EH (cell line): ENCODE measurements at places on chromosomes 2 and 18.

GRCh38 chr18:71678144-71678543 lies 866.0 kb downstream of the CBLN2 start:
- DNase-seq = no peak

- DNase-seq = no peak
Measured at GRCh38 chr18:63292831-63293683, 26.5 kb downstream of the BCL2 start.

DNA sequence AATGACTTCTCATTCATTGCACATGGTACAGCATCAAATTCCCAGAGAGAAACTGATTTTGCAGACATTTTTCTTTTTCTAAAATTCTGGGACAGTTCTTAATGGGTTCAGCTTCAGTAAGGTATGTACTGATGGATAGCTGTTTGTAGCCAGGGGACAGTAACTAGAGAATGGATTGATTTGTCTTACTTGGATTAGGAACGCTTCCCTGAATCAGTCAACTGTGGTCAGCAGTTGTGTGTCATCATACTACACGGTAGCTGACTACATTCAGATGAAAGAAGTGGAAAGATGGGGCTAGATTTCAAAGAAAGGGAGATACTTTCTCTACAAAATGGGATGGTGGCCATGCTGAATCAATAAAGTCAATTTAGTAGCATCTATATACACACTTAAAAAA lies 431.4 kb downstream of the GRB14 start:
- DNase-seq = no peak

DNA sequence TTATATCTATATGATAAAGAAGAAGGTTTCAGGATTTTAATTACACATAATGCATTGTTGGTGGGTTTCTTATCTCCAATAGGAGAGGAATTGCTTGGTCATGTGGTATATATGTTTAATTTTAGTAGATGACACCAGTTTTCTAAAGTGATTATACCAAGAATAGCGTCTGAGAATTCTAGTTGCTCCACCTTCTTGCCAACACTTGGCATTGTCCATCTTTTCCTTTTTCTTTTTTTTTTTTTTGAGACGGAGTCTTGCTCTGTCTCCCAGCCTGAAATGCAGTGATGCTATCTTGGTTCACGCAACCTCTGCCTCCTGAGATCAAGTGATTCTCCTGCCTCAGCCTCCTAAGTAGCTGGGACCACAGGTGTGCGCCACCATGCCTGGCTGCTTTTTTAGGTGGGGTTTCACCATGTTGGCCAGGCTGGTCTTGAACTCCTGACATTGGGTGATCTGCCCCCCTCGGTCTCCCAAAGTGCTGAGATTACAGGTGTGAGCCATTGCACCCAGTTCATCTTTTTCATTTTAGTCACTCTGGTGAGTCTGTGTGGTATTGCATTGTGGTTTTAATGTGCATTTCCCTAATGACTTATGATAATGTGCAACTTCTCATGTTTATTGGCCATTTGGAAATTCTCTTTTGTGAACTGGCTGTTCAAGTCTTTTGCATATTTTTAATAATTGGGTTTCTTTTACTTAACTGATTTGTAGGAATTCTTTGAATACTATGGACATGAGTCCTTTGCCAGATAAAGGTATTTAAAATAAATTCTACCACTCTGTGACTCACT lies 37.3 kb upstream of the ZNF512 start:
- peak; percentile 76 for DNase-seq

DNA sequence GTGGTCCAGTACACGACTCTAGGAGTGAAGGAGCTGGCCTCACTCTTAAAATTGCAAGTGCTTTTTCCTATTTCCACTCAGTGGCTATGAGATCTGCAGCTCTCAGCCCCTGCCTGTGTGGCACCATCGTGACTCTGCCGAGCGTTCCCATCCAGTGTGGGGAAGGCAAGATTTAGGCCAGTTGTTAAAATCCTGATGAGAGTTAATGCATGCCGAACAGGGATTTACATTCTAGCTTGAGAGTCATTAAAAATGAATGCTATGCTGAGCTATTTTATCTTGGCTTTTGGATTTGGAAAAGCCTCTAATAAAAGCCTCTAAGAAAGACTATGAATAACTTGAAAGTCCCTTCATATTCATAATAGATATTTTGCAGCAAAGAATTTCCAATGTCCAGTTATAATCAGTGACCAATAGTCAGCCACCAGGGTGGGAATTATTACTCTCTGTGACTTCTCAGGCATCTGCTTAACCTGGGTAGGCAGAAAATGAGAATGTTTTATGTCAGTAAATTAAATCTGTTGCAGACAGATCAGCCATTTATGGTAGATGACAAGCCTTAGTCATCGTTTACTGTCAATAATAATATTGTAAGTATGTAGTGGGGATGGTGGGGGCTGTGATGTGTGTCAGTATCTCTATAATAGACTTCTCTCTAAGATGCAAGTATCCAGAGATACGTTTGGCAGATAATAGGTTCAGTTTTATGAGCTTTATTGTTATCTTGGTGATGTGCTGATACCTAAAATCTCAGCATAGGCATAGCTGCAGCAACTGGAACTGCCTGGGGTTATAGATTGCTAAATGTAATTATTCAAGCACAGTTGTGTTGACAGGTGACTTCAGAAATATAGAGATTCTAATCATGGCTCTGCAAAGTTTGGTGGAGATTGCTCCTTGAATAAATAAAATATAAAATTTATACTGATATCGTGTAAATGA lies 207.8 kb downstream of the SOCS6 start:
- no peak for DNase-seq

- DNase-seq = peak; percentile 100
Measured at GRCh38 chr18:55833543-55833942, 245.6 kb upstream of the TCF4 start.

DNA sequence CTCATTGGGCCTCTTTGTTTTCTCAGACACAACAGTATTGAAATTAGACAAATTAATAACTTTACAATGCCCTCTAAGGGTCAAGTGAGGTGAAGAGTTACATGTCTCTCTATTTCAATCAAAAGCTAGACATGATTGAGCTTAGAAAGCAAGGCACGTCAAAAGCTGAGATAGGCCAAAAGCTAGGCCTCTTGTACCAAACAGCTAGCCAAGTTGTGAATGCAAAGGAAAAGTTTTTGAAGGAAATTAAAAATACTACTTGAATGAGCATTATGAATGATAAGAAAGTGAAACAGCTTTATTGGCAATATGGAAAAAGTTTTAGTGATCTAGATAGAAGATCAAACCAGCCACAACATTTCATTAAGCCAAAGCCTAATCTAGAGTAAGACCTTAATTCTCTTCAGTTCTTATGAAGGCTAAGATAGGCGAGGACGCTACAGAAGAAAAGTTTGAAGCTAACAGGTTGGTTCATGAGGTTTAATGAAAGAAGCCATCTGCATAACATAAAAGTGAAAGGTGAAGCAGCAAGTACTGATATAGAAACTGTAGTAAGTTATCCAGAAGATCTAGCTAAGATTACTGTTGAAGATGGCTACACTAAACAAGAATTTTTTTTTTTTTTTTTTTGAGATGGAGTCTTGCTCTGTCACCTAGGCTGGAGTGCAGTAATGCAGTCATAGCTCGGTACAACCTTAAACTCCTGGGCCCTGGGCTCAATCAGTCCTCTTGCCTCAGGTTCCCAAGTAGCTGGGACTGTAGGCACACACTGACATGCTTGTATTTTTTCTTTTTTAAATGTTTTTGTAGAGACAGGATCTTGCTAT lies 65.5 kb downstream of the FAM117B start:
- DNase-seq = no peak

DNA sequence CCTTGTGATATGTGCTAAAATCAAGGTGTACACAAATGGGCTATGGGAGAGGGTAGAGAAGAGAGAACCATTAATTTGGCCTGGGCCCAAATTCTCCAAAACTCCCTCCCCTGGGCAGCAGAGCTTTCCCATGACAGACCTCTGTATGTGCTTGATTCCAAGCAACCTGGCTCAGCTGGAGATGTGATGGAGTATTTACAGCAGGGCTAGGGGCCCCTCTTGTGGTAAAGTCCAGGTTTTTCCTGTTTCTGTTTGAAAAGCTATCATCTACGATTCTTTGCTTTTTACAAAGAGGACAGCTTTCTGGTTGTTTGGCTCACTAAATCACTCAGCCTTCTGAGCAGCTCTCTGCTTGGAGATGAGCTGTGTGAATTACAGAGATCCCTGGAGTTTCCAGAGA lies 40.3 kb downstream of the KCNS3 start:
- DNase-seq = no peak

DNA sequence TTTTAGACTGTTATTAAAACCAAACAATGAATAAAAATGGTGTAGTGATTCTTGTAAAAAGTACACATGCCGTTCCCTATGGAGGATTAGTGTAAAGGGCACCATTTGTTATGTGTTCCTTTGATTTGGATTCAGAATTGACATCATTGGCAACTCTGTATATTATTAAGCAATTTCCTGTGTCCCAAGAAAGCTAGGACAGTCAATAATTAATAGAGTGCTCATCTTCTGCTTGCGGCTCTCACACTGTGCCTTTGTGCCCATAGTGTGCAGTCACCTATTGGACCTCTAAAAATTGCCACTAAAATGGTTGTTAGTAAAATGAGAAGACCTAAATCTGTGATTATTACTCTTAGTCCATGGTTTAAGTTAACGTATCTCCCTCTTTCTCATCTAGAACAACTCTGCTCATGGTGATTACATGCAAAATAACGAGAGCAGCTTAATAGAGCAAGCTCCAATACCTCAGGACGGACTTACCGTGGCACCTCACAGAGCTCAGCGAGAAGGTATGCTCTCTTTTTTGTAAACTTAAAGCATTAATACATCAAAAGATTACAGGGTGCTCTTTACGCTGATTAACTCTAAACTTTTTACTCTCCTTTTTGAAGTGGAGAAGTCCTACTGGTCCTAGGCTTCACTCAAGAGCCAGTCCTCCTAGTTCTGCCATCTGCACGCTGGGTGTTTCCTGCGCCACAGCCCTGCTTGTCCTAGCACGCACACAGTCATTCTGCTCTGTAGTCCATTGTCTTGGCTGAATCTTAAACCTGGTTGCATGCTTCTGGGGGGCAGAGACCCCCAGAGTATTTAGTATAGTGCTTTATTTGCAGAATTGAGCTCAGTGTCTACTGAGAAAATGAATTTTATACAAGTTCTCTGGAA lies 16.7 kb downstream of the ZCCHC2 start:
- no peak for DNase-seq
